ENCODE measurements at places on chromosomes 12 and 14.
A peak's percentile ranks its signal among the peaks of the same experiment; 100 is the strongest.

DNA sequence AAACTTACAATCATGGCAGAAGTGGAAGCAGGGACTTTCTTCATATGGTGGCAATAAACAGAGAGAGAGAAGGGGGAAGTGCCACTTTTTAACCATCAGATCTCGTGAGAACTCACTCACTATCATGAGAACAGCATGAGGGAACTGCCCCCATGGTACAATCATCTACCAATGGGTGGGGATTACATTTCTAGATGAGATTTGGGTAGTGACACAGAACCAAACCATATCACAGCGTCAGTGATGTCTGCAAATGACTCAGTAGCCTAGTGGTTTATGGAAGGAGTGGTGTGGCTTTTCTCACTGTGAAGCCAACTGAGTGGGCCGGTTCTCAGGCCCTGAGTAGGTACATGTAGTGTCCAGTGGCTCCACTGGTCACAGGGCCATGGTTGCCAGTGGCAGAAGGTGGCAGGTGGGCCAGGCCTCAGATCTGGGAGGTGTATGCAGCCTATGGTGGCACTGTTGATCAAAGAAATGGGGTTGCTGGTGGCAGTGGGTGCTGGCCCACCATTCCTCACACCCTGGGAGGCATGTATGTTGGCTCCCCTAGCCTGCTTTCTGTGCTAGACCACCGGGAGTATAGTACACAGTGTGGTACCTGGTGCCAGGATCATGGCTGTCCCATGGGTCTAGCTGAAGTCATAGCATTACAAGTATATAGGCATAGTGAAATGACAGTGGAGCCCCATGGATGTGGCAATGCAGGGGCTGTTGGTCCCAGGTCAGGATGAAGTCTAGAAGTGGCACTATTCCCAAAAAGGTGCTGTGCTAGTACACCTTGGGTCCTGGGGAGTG lies 191.9 kb downstream of the NUBPL start:
- DNase-seq: no peak

DNA sequence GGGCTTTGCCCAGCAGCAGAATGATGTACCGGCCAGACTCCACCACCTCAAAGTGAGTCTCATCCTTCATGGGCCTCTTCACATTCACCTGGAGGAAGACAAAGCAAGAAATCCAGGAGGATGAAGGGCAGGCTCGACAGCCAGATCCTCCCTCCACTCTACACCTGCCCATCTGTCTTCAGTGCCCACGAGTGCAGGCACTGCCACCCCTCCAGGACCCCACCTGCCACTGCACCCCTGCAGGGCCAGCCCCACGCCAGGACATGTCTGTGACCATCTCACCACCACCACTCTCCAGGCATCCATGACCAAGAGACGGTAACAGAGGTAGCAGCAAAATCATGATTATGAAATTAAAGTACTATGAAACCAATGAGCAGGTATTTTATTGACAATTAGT lies 84.3 kb upstream of the ANO2 start:
- no peak for DNase-seq

- DNase-seq: no peak
Observed at GRCh38 chr14:31080484-31080883, 54.3 kb upstream of the STRN3 start.

GRCh38 chr14:104863923-104864266 lies 1.2 kb upstream of the CEP170B start:
- no peak for DNase-seq

GRCh38 chr14:21263284-21264024 lies 5.8 kb downstream of the HNRNPC start:
- no peak for DNase-seq

DNA sequence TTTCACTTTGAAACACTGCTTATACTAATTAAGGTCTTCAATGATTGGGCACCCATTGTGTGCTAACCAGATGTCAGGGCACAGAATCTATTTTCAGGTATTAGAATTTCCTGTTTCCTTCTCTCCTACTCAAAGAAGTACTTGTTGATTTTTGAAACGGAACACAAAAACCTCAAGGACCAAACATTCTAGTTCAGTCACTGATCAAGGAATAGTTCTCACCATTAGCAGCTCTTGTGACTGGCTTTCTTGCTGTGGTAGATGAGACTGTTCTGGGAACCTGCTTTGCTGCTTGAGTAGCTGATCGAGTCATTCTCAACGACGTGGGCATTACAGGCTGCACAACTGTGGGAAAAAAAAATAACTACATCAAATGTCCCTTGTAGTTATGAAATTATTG lies 11.0 kb downstream of the DLGAP5 start:
- DNase-seq: no peak

DNA sequence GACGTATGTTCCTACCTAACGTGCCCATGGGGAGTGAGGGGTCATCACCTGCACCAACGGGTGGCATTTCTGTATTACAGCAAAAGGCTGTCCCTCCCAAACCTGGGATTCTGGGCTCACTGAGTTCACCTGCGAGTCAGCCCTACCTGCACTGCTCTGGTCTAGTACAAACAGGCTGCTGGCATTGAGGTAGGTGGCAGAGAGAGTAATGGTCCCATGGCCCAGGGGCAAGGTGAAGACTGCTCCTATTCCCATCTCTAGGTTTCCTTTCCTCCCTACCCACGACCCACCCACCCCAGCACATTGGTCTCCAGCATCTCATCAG lies 421 bp downstream of the SUOX start:
- DNase-seq: no peak

GRCh38 chr12:118187751-118188435 lies 52.0 kb downstream of the PEBP1 start:
- no peak for DNase-seq

DNA sequence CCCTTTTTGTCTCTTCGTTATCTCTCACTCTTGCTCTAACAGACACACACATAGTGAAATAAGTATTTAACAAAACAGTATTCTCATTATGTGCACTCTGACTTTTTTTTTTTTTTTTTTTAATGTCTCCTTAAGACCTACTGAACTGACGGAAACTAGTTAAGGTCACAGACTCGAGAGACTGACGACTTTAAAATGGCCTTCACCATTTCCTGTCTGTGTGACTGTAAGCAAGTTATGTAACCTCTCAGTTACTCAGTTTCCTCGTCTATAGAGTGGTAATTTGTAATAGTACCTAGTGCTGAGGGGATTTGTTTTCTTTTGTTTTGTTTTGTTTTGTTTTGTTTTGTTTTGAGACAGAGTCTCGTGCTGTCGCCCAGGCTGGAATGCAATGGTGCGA lies 284.8 kb downstream of the FBXL14 start:
- DNase-seq: no peak

GRCh38 chr14:89430391-89431236 lies 13.6 kb upstream of the FOXN3 start:
- DNase-seq: peak; percentile 50

- no peak for DNase-seq
Observed at GRCh38 chr12:97645726-97646125, 183.1 kb downstream of the RMST start.

DNA sequence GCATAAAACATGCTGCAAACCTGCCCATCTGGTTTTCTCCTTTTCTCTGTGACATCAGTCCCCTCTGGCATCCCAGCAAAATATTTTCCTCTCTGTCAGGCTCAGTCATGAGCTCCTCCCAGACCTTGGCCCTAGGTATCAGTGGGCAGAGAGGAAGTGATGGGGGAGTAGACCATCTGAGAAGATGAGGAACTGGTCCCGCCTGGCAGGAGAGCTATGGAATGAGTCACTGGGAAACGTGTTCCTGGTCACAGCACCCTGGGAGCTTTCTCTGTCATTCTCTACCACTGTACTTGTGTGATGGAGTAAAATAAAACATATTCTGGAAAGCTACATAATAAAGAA lies 5.0 kb upstream of the SRSF9 start:
- no peak for DNase-seq

- DNase-seq: no peak
Observed at GRCh38 chr14:56280843-56281242, 162.6 kb downstream of the PELI2 start.

DNA sequence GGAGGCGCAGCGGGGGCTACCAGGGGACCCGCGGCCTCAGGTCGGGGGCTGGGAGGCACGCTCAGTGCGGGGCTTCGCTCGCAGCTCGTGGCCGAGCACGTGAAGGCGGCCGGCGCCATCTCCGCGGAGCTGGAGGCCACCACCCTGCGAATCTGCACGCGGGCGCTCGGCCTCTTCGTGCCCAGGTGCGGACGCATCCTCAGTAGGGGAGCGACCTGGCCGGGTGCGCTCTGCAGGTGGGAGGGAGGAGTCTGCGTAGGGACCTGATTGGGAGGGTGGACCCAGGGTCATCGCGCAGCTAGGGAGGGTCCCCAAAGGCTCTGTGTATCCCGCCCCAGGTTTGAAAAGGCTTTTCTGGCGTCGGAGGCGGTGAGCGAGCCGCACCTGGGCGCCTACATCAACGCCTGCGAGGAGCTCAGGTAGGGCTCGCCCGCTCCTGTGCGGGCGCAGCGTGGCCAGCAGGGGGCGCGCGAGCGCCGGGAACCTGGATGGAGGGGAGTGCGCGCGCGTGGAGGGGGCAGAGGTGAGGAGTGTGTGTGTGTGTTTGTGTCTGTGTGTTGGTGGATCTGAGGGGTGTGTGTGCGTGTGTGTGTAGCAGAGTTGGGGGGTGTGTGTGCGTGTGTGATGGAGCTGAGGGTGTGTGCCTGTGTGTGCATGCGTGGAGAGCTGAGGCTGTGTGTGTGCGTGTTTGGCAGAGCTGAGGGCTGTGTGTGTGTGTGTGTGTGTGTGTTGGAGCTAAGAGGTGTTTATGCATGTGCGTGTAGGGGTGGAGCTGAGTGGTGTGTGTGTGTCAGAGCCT lies 10.3 kb downstream of the EXOC3L4 start:
- peak; percentile 77 for DNase-seq

GRCh38 chr12:92340441-92341064 lies 194.9 kb upstream of the BTG1 start:
- no peak for DNase-seq

GRCh38 chr12:58425481-58426392 lies 484.4 kb downstream of the ATP23 start:
- no peak for DNase-seq

DNA sequence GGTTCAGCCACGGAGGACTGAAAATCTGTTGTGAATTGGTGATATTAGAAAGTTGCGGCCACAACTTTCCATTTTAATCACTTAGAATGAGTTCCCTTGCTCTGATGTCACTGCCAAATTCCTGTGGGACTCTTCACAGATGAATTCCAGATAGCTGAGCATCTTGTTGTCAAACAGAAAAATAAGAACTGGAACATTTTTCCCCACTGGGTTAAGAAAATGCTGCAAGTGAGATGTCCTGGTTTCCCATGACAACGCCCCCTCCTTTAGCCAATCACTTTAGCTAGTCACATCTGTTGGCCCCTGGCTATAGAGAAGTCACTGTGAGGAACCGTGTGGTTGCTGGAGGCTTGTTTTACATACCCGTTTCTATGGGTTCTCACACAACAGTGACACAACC lies 135.9 kb downstream of the KTN1 start:
- DNase-seq: no peak

DNA sequence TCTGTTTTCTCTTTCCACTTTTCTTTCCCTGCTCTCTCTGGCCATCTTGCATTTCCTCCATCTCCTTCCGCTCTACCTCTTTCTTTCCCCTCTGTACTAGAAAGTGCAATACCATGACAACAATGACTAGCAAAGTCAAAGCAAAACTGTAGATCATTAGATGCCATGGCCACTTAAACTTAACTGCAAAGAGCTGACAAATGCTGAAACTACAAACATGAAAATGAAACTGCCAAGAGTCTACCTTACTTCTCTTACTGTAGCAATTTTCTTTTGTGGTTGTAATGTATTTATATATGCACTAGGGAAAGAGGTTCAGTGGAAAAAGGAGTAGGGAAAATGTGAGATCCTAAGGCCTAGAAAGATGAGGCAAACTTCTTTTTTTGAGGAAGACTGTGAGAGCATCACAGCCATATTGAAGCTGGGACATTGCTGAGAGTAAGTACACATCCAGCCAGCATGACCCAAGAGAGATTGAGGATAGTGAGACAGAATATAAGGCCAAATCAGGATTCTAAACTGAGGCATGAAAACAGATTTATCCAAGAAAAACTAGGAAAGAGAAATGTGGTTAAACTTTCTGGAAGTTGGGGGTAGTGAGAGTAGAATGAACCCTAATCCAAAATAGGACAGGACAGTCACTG lies 276.6 kb upstream of the NAV3 start:
- DNase-seq: no peak

GRCh38 chr12:105048315-105048714 lies 35.9 kb downstream of the ALDH1L2 start:
- DNase-seq: no peak

GRCh38 chr12:12503384-12504078 lies 59.1 kb downstream of the DUSP16 start:
- DNase-seq: peak; percentile 13

- no peak for DNase-seq
Observed at GRCh38 chr12:110742096-110742717, 484 bp downstream of the PPP1CC start.

DNA sequence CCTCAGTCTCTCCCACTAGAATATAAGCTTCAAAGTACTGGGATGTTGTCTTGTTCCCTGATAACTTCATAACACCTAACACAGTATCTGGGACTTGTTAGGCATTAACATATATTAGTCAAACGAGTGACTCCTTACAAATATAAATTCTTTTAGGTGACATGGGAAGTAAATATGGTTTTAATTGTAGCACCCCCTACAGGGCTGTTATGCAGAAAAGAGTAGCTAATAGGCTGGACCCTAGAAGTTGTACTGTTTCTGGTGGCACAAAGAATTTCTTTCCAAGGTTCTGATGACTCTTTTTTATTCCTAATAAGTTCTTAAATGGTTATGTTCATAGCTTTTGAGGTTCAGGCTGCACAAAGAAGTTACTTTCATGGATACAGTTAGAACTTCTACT lies 29.8 kb downstream of the GPATCH2L start:
- DNase-seq: no peak

GRCh38 chr12:104072099-104072498 lies 7.8 kb downstream of the HCFC2 start:
- no peak for DNase-seq
